ENCODE measurements at places on chromosomes 4 and X. TPM values are rescaled to one million over a fixed set of nuclear protein-coding genes. Genes with fewer than 3 reads are reported as not detected.

- DNase-seq: no peak
These were observed 18.2 kb upstream of the ABLIM2 start for GRCh38 chr4:8176547-8177399.

DNA sequence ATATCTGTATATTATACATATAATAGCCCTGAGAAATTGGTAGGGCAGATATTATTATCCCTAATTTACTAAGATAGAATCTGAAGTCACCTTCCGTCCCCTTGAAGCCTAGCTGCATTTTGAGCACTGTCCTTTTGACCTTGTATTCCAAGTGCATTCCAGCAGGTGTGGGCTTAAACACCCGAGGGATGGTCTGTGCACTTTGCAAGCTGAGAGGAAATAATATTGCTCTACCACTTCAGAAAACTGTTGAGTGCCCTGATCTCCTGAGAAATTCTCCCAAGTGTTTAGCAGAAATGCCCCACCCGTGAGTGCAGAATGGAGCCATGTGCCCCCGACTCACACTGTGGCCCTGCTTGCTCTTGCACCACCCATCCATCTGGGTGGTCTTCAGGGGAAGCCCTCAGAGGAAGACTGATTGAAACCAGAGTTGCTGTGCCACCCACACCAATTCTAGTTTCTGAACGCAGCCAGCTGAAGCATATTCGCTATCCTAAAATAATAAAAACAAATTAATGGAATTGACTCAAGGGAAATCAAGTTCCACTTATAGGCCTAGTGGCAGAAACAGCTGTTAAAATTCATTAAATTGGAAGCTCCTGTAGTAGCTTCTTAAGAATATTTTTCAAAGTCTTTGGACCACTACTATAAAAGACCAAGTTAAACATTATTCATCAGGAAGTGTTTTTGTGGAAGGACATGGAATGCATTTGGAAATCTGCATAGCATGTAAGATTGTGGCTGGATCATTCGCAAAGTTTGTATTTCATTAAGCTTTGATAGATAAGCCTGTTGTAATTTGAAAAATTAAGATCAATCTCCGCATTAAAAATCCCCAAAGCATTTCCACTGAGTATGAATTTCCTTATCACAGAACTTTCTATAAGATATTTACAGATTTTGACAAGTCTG lies 41.3 kb upstream of the PRKG2 start:
- DNase-seq: no peak

DNA sequence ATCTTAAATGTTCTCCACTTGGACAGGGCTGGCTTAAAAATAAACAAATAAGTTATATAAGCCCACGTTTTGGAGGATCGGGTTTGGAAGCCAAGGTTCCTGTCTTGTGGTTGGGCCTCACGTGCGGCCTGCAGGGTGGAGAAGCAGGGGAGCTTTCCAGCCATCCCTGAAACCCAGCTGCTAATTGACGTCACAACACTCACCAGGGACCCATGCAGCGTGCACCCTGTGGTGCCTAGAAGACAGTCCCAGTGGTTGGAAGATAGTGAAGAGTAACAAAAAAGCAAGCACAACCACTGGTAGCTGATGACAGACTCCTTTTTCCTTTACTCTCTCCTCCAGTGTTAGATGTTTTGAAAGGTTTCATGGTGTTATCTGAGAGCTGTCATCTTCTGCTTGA lies 142.0 kb upstream of the RBPJ start:
- DNase-seq: no peak

GRCh38 chr4:78032446-78032845 lies 24.7 kb upstream of the FRAS1 start:
- no peak for DNase-seq

- DNase-seq: no peak
These were observed 10.4 kb downstream of the CCSER1 start for GRCh38 chr4:90137555-90137954.

EMCN gene
- not detected for total RNA-seq

DNA sequence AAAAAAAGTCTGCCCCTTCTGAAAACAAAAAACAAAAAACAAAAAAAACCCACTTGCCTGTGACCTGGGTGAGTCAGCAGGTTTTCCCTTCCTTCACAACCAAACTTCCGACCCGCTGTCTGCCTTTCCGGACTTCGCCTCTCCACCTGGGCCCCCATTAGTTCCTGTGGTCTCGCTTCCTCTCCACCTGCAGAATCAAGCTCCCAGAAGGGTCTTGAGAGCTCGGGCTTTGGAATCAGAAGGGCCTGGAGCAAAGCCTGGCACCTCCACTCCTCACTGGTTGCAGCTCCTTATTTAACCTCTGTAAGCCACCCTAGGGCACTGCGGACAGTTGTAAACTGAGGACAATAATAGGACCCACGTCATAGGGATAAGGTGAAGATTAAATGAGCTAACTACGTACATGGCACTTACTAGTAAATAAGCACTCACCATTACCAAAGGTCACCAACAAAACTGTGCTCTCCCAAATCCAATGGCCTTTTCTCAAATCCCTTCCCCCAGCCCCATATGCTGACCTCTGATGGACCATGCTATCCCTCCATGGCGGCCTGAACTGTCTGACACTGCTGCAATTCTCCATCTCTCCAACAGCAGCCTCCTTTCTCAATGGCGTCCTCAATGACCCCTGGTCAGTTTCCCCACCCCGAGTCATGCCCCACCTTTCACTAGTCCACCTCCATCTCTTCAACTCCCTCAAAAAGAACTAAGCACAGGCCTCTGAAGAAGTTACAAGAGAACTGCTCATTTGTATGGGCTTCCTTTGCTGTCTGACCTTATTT lies 64.2 kb downstream of the IRF2 start:
- DNase-seq: no peak

MAGEC1 gene
- not detected for total RNA-seq

DNA sequence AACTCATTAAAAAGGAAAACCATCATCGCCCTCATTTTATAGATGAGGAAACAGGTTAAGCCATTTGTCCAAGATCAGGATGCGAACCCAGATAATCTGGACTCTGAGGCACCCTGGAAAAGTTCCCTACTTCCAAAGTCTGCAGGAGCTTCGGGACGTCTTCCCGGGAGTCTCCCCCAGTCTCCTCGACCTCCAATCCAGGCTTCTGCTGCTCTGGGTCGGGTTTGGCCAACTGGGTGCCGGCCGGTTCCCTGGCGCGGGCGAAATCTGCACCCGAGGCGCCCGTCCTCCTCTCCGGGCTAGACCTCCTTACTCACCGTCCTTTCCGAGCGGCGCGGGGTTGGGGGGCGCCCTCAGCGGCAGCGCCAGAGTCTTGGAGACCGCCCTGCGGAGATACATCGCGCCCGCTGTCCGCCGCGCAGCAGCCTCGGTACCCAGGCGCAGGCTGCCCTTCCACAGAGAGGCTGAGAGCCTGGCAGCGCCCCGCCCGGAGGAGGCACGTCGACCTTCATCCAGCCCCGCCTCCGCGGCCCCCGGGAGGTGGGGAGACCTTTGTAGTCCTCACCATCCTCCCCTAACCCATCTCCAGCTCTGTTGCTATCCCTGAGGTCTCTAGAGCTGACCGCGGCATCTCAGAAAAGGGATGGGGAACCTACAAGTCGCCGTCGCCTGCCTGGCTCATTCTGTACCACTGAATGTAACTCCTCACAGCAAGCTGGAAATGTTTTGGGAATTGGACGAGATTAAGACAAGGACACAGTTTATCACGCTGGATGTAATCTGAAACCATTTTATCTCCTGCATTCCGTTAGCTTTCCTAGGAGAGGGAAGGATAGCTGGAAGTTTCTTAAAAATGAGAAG lies at the start of gene MGARP:
MGARP (minus strand) TSS at position 466 of the 861 bp plus-strand sequence; CDS start at position 399, 67 bp downstream.
- DNase-seq: no peak

DNA sequence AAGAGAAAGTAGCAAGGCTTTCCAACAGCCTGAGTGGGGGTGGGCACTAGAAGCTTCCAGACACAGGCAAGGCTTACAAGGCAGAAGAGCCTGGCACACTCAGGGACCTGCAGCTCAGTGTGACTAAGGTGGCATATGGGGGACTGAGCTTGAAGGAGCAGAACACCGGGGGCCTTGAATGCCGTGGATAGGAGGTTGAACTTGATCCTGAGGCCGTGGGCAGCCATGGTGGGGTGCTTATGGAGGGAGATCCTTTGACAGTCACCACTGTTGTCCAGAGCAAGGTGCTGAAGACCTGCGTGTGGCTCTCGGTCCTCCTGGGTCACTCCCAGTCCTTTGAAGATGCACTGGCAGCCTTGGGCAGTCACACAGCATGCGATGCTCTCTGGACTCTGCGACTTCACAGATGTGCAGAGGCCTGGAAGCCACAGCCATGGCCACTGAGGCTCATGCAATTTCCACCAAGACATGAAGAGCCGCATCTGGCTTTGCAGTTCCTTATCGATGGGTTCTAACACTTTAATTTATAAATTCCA lies 18.3 kb downstream of the C4orf50 start:
- DNase-seq: no peak
